ENCODE measurements at places on chromosomes 2 and 18.
A peak's percentile ranks its signal among the peaks of the same experiment; 100 is the strongest.

DNA sequence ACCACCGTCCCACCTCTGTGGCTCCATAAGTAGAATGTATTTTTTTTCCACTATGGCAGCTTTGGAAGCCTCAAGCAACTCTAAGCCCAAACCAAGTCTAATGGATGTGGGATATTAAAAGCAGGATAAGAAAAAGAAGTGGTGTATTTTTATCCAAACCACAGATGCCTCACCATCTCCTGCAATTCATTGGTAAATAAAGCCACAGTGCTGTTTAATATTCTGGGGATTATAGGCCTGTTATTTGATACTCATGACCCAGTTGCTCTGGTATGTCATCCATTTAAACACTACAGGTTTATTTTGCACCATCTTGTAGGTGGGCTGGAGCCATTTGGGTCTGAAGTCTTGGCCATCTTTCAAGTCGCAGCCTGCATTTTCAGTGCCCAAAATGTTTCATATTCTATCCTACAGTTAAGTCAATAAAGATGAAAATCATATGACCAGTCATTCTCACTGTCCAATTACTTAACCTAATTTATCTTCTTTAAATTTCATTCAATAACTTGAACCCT is 279.5 kb upstream of the EPHA4 start:
- H3K27me3 ChIP-seq: no peaks in the 10 kb centered on the region
- no peak for ATAC-seq
- no peak overlapping the region for H3K27ac ChIP-seq
- H3K36me3 ChIP-seq: no peaks in the 10 kb centered on the region
- no peak overlapping the region for H3K4me3 ChIP-seq
- H3K4me1 ChIP-seq: no peaks in the 10 kb centered on the region

GRCh38 chr2:62801110-62801509 is 95.6 kb downstream of the EHBP1 start:
- no peaks in the 10 kb centered on the region for H3K27me3 ChIP-seq
- peaks cover under 1% of the 10 kb centered on the region for H3K4me1 ChIP-seq
- ATAC-seq: no peak

DNA sequence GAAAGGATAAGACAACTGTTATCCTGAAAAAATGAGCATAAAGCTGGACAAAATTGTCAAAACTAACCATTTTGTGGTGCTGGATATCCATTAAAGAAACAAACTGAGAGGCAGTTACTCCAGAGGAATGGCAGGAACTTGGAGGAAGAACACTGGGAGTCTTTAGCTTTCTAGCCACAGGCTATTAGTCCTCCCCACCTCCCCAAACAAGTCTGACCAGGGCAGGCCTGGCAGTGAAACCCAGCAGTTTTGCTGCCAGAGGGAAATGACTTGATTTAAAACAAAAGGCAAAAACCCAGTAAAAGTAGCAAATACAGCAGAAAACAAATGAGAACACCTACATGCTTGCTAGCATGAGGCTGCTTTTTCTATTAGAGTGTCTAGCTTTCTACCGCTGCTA is 34.9 kb downstream of the OSBPL1A start:
- H3K27me3 ChIP-seq: no peaks in the 10 kb centered on the region
- no peak overlapping the region for H3K4me3 ChIP-seq
- H3K36me3 ChIP-seq: peaks cover 16% of the 10 kb centered on the region
- no peak overlapping the region for H3K27ac ChIP-seq
- no peak for ATAC-seq

DNA sequence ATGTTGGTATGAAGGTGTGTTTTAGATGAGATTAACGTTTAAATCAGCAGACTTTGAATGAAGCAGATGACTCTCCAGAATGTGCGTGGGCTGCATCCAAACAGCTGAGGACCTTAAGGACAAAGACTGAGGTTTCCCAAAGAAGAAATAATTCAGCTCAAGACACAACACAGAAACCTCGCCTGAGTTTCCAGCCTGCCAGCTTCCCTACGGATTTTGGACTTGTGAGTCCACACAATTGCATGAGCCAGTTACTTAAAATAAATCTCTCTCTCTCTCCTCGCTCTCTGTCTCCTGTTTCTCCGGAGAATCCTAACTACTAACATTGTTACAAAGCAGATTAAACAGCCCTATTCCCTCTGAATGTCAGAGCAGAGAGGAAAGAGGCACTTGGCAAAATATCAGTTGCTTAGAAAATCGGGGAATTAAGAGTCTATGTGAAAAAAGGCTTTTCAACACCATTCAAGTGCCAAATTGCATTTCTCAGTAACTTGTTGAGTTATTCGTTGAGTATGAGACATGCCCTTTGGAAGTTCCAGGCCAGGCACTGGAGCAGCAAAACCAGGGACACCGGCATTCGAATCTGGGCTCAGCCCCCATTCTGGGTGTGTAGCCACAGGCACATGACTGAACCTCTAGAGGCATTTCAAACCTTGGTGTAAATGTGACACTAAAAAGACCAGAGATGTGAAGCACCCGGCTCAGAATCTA is 174.6 kb upstream of the PID1 start:
- ATAC-seq: peak; percentile 39
- H3K4me1 ChIP-seq: no peaks in the 10 kb centered on the region
- peak overlapping the region; percentile 73 for H3K27ac ChIP-seq
- H3K27me3 ChIP-seq: no peaks in the 10 kb centered on the region

DNA sequence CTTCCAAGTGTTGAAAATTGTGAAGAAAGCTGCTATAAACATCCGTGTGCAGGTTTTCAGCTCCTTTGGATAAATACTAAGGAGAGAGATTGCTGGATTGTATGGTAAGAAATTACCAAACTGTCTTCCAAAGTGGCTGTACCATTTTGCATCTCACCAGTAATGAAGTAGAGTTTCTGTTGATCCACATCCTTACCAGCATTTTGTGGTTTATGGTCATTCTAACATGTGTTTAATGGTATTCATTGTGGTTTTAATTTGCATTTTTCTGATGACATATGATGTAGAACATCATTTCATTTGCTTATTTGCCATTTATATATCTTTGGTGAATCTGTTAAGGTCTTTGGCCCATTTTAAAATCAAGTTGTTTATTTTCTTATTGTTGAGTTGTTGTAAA is 260.7 kb downstream of the SPAG16 start:
- no peak for ATAC-seq
- H3K27ac ChIP-seq: no peak overlapping the region
- H3K27me3 ChIP-seq: no peaks in the 10 kb centered on the region
- no peaks in the 10 kb centered on the region for H3K4me1 ChIP-seq
